ENCODE measurements at places on chromosomes 2 and 18.

DNA sequence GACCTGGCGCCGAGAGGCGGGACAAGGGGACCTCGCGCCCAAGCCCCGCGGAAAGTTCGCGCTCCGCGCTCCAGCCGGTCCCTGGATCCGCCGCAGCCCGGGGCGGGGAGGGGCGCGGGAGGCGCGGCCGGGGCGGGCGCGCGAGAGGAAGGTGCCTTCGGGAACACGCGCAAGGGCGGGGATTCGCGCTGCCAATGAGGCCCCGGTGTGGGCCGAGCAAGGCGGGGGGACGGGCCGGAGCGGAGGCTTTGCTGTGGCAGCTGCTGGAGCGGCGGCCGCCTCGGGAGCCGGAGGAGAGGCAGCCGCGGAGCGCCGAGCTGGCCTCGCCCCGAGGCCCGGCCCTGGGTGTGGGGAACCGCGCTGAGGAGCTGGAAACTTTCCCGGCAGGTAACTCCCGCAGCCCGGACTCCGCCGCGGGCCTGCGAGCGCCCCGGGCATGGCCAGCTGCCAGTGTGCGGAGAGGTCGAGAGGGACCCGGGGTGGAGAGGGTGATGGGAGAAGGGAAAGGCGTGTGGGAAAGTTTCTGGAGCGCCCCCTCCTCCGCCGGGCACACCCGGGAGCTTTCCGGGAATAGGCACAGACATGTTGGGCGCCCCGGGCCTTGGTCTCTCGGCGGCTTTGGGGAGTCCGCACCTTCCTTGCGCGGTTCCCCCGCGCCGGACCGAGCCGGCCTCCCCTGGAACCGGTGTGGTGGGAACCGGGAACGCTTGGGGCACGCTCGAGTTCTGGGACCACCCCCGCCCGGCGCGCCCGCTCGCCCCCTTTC lies at the start of gene TANC1:
TANC1 (plus strand) TSS at position 245 of the 766 bp plus-strand sequence. CDS start 97,271 bp downstream, outside the sequence.
- peak; percentile 98 for DNase-seq

DNA sequence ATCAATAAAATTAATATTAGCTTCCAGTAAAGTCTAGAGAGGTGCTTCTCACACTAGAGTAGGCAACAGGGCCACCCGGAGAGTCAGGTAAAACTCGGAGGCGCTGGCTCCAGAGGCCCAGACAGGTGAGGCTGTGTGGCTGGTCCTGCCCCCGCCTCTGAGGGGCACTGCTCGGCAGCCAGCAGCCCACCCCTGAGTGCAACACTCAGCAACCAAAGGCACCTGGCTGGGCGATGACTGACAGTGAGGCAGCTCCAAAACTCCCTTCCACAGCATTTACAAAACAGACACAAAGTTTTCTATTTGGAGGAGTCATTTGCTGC lies 138.8 kb upstream of the ID2 start:
- no peak for DNase-seq

GRCh38 chr2:76867854-76868253 lies 654.3 kb downstream of the LRRTM4 start:
- peak; percentile 19 for DNase-seq

DNA sequence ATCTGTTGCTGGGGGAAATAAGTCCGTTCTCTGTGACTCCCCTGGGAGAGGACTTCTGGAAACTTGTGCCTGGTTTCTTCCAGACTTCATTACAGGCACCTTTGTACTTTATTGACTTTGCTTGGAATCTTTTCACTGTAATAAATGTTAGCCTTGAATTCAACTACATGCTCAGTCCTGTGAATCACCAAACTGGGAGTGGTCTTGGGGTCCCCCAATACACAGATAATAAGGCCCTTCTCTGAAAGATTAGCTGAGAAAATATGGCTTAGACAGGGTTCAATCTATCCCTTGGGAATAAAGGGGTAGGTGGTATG lies 48.7 kb upstream of the KIDINS220 start:
- no peak for DNase-seq

- peak; percentile 20 for DNase-seq
Measured at GRCh38 chr2:138237667-138238384, 263.7 kb upstream of the SPOPL start.

GRCh38 chr2:135248611-135249010 lies 196.5 kb downstream of the RAB3GAP1 start:
- no peak for DNase-seq

- no peak for DNase-seq
Measured at GRCh38 chr2:1482253-1482675, 69.0 kb downstream of the TPO start.

DNA sequence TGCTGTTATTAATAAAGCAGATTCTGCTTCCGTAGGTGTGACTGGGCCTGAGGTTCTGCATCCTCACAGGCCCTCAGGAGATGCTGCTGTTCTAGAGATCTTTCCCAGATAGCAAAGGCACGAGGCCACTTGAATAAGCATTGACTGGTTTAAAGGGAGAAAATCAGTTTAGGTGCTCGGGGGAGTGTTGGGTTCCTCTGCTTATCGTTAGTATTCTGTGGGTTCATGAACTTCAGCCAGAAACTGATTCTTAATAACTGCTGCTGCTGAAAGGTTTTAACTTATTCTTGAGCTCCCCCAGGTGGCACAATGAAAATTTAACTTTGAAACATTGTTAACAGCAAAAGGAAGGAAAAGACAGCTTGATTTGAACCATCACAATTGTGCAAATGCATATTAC lies 56.9 kb downstream of the ITGA6 start:
- DNase-seq, result peak; percentile 58

GRCh38 chr2:61018318-61018755 lies 282 bp upstream of the PUS10 start:
- DNase-seq, result no peak

GRCh38 chr18:44856157-44856556 lies 175.5 kb downstream of the SETBP1 start:
- no peak for DNase-seq

- no peak for DNase-seq
Measured at GRCh38 chr2:239566162-239566994, 165.6 kb upstream of the HDAC4 start.

DNA sequence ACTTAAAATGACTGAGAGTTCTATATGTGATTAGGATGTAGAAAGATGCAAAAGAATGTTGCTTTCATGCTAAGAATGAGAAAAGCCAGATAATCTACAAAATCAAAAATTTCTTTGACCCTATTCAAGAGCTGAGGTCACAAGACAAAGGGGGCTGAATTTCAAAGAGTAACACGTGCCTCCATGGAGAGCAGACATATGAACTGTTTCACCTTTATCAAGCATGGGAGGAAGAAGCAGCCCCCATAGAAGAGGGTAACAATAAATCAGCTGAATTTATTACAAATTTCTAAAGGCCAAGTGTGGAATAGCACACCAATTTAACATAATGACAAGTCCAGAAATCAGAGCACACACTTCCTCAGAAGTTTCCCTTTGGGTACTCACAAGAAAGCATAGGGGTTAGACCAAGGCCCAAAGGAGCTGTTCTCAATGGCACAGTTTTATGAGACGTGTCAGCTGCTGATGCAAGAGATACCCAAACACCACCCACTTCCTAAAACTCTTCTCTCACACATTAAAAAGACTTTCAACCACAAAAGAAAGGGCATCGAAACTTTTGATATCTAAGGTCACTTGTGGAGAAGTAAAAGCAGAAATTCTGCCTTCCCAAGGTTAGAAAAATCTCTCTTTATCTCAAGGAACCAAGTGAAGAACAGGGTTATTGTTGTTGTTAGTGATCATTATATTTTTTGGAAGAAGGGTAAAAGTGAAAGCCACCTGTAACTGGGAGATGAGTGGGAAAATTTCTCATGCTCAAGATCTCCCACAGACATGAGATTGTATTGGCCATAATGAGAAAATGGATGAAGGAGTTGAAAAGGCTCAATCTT lies 950.1 kb downstream of the TRIB2 start:
- DNase-seq, result no peak

DNA sequence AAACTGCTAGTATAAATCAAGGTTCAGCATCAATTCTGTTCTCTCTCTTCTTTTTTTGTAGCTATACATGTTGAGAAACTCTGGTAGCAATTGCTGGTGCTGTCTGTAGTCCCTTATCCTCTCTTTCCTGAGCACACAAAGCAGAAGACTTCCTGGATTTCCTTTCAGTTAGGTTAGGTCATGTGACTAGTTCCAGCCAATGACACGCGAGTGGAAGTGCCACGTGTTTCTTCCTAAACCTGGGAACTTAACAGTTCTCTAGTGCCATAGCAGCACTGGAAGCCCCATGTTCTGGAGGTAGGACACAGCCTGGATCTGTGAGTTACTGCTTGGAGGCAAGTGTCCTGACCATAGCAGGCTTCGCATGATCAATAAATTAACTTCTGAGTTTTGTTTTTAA lies 125.9 kb downstream of the PLA2R1 start:
- no peak for DNase-seq

GRCh38 chr18:23825978-23826405 lies 136.7 kb downstream of the LAMA3 start:
- no peak for DNase-seq

GRCh38 chr2:238947920-238948710 lies 100.2 kb downstream of the TWIST2 start:
- peak; percentile 61 for DNase-seq

GRCh38 chr2:28311660-28312249 lies 80.9 kb upstream of the FOSL2 start:
- no peak for DNase-seq

DNA sequence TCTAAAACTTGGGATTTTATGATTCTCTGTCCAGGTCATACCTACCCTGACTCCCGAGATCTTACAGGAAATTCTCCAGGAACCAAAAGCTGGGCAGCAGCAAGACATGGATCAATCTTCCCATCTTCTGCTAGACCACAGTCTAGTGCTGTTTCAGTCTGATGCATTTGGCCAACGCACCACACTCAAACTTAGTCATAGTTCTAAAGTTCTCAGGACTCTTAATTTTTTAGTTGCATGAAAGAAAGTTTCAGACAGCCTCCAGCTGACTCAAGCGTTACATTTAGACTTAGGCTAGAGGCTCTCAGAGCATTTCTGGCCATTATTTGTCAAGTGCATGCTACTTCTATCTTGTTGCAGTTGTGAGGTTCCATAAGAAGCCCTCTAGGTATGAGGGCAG lies 230.1 kb upstream of the CCDC150 start:
- DNase-seq, result no peak

DNA sequence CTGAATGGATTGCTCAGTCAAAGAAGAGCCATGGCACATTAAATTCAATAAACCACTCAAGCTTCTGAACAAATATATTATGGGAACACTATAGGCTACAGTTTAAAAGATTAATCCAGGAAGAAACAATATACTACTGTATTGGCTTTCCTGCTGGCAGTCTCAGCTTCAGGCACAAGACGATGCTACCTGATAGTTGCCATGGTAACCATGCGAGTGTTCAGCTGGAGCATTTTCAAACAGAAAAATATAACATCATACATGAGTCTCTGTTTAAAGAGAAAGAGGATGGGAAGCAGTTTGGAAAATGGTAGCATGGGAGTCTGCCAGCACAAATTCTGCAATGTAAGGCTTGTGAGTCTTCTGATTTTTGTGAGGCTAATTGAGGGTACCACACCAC lies 65.9 kb upstream of the CPO start:
- DNase-seq, result no peak

GRCh38 chr2:188720811-188721605 lies 253.2 kb upstream of the COL3A1 start:
- DNase-seq, result peak; percentile 58

DNA sequence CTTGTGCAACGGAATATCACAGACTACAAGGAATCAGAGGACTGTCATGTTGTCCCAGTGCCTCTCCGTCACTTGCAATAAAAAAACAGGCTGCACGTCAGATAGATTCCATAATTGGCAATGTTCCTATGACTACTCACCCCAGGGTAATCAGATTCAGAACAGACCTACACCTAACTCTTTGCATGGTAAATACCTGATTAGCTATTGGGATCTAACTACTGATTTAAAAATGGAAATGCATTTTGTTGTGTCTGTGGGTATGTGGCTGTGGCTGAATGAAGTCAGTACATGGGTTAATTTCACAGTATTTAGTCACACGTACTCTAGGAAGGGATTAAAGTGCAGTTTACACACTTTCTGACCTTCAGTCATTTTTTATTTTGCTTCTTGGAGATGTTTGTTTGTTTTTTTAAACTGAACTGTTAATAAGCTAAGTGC lies 91.7 kb downstream of the SCN3A start:
- DNase-seq, result no peak

GRCh38 chr2:203578759-203579643 lies 43.9 kb upstream of the RAPH1 start:
- peak; percentile 94 for DNase-seq

- no peak for DNase-seq
Measured at GRCh38 chr2:41892476-41892875, 155.3 kb upstream of the PKDCC start.

GRCh38 chr18:60893355-60894097 lies 439.7 kb upstream of the CDH20 start:
- DNase-seq, result no peak

DNA sequence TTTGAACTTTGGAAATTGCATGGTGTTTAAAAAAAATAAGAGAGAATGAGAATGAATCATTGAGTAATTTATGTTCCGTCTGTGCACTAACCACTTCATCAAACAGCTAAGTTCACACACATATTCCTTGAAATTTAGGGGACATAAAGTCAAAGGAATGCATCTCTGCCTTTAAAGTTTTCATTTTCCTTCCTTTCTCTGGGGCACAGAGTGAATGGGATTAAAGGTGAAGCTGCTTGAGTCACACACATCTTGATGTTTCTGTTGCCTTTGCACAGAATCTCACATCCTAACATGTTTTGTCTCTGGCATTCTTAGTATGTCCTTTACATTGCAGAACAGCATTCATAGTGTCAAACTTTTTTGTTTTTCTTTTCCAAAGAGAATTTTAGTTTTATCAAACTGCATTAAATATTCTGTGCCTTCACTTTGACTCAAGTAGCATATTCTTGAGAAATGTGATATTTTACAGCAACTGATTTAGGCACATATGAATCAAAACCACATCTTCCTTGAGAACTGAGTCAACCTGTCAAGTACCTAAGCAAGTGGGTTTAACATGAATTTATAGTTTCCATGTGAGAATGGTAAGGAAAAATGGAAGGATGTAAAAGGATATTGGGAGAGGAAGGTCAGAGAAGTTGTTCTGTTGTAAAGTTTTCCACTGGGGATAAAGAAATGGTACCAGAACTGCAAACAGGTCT lies 169.1 kb upstream of the THUMPD2 start:
- no peak for DNase-seq

DNA sequence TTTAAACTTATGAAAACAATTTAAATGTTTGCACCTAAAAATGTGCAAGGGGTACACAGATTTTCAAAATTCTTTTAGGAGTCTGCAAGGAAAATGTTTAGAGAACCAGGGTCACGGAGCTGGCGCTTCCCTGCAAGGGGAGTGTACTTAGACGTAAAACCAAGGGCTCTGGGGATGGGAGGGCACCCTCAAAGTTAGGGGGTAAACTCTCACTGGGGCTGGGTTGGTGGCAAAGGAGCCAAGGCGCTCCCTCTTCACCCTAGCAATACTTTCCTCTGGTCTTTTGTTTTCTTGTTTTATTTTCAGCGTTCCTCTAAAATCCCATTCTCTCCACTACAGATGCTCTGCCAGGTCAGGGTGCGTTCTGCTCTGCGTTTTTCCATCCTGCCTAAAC lies 20.0 kb downstream of the TMEM247 start:
- DNase-seq, result no peak

Measured in stomach (tissue), 19 donors.